ENCODE measurements at places on chromosomes 13 and 19.

GRCh38 chr19:20072936-20073335 lies 4.9 kb upstream of the ZNF90 start:
- DNase-seq = no peak

GRCh38 chr19:22616659-22617058 lies 17.5 kb upstream of the ZNF492 start:
- DNase-seq = no peak

- DNase-seq = no peak
These were observed 19.0 kb downstream of the EPS8L1 start for GRCh38 chr19:55094456-55095259.

- no peak for DNase-seq
These were observed 14.7 kb upstream of the DHDH start for GRCh38 chr19:48918801-48919247.

DNA sequence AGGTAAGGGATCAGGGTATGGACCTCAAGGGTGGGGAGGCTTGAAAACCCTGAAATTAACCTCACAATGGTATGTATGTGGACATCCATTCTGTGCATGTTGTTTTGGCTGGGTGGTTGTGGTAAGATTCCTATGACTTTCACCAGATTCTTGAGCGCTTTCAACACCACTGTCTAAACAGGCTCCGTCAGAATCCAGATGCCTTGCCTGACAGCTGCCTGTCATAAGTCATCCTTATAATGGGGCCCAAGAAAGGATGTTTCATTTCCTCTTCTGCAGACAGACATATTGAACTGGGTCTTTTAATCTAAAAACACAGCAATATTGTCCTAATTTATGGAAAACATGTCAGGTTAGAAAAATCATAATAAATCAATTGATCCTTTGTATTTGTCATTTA lies 41.3 kb downstream of the ALOX5AP start:
- no peak for DNase-seq

GRCh38 chr13:83190020-83190419 lies 692.3 kb downstream of the SLITRK1 start:
- no peak for DNase-seq

DNA sequence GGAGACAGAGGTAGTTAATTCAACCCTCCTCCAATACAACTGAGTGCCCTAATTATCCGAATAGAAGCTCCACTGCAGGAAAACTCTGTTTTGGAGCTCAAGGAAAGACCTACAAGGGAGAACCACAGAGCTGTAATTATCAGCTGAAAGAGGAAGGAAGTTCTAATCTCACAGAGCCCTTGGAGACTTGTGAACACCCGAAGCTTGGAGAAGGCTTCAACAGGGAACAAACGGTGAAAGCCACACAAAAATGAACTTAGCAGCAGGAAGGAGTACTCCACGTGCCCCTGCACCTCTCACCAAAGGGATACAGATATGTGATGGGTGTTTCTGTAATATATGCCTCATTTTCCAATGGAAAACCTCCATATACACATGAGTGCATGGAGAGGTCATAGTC lies 61.1 kb downstream of the IRS2 start:
- no peak for DNase-seq

- DNase-seq = no peak
These were observed 15.7 kb upstream of the IGFL1 start for GRCh38 chr19:46213806-46214205.

DNA sequence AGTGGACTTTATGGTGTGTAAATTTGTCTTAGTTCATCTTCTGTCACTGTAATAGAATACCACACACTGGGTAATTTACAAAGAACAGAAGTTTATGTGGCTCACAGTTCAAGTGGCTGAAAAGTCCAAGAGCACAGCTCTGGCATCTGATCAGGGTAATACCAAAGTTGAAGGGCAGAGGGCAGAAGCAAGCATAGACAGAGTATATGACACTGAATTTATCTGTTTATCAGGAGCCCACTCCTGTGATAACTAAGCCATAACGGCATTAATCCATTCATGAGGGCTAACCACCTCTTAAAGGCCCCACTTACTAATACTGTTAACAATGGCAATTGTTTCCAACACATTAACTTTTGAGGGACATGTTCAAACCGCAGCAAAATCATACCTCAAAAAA lies 4.0 kb upstream of the RFXAP start:
- no peak for DNase-seq

DNA sequence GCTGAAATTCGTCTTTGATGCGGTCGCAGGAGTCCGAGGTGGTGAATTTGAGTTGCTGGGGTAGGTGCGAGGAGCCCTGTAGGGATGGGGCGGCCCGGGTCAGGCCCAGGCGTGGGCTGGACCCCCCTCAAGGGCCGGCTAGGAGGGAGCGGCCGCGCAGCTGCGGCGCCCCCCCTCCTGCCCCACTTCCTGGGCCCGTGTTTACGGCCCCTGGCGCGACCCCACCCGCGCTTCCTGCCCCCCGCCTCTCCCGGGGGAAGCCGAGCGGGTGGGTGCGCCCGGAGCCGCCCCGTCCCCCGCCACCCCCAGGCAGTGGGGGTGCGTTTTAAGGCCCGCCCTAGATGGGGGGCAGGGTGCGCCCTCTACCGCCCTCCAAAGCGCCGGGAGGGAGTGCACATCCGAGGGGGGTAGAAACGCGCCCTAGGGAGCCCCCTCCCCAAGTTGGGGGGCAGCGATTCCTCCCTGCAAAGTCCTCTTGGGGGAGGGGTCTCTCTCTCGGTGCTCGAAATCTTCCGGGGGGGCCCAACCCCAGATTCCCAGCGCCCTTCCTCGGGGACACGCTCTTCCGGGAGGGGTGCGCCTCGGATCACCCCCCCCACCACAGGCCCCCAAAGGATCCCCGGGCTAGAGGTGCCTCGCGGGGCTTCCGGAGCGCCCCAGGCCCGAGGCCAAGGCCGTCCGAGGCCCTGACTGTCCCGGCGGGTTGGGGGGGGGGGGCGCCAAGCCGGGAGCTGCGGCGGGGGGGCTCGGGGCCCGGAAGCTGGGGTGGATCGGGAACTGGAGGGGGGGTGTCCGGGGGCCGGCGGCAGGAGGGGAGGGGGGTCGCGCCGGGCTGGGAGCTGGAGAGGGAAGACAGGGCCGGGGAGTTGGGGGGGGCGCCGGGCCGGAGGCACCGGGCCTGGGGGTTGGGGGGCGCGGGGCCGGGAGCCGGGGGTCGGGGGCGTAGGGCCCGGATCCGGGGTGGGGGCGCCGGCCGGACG lies 823 bp downstream of the TLE5 start:
- peak; percentile 78 for DNase-seq

DNA sequence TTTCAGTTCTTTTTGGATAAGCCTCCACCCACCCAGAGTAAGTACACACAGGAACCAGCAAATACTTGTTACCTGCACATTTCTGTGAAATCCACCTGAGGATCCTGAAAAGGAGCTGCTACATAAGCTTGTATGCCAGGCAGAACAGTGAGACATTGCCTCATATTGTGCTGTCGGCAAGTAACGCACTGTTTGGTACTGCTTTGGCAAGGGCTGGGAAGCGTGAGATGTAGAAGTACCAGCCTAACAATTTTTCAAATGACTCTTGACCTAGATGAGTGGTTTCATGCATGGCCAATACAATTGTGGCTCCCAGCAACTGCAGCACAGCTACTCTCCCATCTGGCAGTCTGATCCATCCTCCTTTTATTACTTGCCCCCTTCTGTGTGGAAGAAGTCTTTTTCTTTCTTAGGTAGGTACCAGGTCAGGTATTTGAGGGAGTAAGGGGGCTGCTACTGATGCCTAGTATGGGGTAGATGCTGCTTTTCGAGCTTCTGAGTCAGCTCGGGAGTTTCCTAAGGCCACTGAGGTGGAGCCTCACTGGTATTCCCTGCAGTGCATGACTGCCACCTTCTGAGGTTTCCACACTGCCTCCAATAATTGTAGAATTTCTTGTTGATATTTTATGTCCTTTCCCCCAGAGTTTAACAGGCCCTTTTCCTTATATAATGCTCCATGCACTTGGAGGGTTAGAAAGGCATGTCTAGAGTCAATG lies 52.2 kb downstream of the ZNF737 start:
- no peak for DNase-seq

DNA sequence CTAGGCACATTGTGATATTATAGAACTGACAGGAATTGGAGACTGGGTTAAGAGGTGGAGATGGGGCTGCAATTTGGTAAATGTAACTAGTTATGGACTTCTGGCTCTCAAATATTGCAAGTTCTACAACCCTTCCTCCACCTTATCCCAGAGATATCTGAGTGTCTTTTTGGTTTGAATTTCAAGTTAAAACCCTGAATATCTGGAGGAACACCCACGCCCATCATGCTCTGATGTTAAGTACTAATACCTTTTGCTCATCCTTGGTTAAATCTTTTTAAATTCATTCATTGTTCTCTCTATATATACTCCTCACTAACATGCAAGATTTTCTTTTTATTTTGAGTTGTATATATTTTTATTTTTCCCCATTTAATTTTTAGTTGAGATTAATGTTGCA lies 28.9 kb downstream of the ITGBL1 start:
- DNase-seq = no peak

DNA sequence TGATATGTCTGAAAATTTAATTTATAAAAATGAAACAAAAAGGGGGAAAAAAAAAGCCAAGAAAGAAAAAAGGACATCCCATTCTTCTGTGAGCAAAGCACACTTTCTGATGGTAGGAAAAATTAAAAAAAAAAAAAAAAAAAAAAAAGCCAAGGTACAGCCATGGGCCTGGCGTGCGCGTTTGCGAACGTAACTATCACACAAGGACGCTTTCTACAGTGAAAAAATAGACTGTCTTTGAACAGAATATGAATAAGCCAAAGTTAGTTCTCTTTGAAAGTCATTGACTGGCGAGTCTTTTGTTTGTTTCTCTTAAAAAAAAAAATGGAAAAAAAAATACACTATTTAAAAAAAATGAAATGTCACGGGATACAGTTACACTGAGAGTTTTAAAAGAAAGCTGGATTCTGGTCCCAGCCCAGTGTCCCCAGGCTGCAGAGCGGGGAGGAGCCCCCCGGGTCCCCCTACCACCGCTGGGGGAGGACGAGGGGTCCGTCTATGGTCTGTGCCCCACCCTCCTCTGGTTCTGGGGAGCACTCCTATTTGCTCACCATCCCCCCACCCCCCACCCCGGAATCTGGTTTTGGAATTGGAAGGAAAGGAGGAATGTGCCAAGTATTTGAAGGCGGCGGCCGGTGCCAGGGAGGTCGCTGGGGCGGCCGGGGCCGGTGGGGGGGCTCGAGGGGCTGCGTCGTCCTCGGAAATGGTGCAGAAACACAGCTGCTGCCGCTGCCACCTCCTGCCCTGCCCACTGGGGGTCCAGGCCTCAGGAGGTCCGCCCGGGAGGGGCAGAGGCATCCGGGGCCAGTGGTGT lies 134.5 kb downstream of the PTPRS start:
- DNase-seq = no peak

- DNase-seq = no peak
These were observed 355.2 kb downstream of the KCNRG start for GRCh38 chr13:50370303-50370950.

DNA sequence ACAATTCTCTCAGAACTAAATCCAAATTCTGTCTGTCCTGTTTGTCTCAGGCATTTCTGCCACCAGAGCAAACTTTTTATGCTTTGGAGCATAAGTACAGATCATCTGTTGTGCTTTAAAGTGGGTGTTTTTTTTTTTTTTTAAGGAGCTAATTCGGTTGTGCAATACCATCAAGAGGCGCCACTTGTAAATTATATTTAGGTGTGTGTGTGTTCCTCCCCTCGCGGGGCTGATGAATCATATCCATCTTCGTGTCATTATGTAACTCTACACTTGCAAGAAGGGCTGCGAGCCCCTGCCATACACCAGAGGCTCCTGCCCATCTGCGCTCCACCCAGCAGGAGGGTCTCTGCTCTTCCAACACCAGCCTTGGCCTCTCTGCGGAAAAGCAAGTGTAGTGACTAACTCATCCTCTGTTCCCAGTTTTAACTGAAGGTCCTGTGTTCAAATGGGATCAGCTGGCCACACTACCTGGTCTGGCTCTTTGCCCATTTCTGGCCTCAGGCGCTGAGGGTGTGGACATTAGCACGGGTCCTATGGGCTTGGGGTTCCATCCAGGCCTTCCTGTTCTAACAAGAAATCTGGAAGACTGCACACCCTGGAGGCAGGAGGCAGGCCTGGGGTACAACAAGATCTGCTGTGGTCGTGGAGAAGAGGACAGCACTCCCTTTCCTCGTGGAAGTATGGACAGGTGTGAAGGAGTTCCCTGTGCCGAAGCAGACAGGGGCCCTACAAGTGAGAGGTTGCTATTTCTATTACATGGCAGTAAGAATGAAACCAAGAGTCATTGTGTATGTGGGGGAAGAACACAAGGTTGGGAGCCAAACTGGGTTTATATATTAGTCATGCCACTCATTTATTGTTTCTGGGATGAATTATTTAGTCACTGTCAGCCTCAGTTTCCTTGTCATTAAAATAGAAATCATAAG lies 96.1 kb upstream of the MBNL2 start:
- no peak for DNase-seq

DNA sequence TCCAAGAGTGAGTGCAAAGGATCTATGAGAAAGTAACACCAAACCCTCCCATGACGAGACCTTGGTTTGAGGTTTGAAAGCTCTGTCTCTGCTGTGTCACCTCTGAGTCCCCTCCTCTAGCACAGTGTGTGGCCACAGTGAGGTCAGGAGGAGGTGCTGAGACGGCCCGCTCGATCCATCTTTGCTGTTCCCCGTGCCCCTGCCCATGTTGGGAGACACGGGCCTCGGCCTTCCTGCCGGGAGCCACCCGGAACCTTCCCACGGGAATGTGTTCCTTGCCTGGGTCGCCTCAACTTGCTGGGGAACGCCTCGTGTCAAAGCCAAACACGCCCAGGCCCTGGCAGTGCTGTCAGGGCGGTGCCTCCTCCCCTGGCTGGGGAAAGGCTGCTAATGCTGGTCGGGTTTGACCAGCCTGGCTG lies 10.1 kb downstream of the NANOS3 start:
- DNase-seq = no peak

- DNase-seq = no peak
These were observed 21.3 kb downstream of the GADD45B start for GRCh38 chr19:2497186-2497585.

DNA sequence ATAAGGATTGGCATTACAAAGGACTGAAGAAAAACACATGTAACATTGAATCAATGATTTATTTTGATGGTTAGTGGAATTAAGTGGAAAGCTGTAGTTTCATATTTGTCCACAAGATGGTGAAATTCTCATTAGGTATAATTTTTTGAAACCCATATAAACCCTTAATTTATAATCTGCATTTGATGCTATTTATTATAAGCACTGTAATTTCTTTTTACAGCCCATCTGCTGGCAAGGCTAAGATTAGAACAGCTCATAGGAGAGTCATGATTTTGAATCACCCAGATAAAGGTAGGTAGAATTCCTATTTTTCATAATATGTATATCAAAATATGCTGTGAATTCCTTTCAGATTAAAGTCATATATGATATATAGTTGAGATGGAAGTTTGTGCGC lies 62.2 kb downstream of the DNAJC15 start:
- DNase-seq = no peak

DNA sequence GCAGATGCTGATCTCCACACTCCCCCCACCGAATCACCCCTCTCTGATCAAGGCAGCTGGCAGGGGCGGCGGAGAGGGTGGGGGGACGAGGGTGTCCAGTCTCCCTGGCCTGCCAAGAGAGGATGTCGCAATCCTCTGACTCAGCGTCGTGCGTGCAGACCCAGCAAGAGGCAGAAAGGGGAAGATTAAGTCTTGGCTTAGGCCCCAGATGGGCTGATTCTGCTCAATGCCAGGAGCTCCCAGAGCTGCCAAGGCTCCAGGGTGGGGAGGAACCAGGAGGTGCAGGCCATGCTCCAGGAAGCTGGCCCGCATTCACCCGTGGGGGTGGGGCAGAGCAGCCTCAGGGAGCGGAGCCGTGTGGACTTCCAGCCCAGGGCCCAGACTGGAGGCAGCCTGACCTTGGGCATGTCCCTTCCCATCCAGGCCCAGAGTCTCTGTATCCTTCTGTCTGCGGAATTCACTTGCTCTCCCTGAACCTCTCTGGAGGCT lies 6.6 kb upstream of the BCL3 start:
- DNase-seq = peak; percentile 98

- DNase-seq = no peak
These were observed 7.1 kb upstream of the FUT5 start for GRCh38 chr19:5877427-5877826.

Measured in sciatic nerve (tissue), 2 donors.